Nucleus accumbens (tissue), 56 donors: ENCODE measurements at places on chromosomes 12 and 14.

- DNase-seq: no peak
These were observed 1.9 kb downstream of the MLXIP start for GRCh38 chr12:122080149-122081082.

DNA sequence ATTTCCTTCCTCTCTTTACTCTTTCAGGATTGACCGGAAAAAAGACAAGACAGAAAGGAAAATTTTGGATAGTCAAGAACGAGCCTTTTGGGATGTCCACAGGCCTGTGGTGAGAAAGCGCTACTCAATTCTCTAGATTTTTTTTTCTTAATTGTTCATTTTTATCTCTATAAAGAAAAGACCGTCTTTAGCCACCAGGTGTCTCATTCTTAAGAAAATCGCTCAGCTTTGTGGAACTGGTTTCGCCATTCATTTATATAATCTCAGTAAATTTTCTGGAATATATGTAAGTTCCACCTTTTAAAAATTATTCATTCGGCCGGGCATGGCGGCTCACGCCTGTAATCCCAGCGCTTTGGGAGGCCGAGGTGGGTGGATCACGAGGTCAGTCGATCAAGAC, 421.1 kb downstream of the DPF3 start:
- DNase-seq: no peak

- DNase-seq: peak; percentile 39
These were observed 888.1 kb upstream of the MDGA2 start for GRCh38 chr14:48563489-48563888.

DNA sequence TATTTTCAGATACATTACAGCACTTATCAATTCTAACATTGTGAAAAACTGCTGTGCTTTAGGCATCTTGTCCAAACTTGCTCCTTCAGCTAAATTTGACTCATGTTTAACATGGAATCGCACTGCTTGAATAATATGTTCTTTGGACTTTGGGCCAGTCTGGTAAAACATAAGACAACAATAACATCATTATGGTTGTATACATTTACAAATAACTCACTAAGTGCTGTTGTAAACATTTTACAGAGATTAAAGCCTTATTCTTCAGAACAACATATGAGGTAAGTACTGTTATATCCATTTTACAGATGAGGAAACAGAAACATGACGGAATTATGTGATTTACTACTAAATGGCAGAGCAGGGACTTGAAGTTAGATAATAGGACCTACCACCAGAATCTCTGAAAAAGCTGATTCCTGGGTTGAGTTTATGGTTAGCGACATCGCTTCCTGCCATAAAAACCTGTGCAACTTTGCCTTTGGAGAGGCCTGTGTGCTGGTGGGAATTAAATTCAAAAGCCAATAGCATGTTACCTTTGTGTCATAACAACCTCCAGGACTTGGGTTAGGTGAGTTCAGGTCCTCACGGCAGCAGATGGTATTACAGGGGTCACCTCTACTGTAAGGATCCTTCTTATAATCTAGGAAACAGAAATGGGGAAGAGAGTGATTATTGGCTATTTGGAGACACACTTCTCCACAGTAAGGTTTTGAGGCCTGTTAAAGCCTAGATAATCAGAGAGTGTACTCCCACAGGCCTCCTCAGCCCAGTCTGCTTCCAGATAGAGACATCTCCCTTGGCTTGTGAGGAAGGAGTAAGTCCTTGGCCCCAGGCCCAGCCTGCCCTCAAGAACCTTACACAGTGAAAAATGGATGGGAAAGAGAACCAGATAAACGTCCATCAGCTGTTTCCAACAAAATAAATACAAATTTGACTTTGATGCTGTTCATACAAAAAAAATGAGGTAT, 61.8 kb downstream of the PLBD1 start:
- no peak for DNase-seq

- DNase-seq: no peak
These were observed 29.3 kb upstream of the PEX5 start for GRCh38 chr12:7160183-7160582.

DNA sequence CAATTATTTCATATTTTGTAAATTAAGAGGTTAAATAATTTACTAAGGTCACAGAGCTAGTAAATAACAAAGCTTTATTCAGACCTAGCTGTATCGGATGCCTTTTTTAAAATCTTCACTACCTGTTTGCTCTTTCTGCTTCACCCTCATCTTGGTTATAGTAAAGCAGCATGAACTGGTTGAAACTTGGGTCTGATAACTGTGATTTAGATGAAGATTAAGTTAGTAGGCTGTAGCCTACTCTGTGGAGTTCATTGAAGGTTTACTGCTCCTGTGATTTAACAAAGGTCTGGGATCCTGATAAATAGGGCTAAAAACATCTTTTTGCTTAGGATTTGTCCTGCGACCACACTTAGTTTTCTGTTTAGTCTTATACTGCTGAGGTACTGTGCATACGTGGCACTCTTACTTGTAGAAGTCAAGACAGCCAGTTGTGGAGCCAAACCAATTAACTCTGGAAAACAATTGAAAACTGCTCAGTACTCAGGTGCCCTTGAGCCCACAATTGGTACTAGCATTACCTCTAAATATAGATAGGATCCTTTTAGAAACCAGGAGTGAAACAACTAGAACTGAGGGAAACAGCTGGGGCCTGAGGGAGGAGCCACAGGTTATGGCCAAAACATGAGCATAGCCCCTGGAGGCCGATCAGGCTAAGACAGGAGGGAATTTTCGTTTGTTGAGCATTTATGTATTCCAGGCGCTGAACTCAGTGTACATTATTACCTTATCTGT, 2.3 kb downstream of the SPATS2 start:
- no peak for DNase-seq

DNA sequence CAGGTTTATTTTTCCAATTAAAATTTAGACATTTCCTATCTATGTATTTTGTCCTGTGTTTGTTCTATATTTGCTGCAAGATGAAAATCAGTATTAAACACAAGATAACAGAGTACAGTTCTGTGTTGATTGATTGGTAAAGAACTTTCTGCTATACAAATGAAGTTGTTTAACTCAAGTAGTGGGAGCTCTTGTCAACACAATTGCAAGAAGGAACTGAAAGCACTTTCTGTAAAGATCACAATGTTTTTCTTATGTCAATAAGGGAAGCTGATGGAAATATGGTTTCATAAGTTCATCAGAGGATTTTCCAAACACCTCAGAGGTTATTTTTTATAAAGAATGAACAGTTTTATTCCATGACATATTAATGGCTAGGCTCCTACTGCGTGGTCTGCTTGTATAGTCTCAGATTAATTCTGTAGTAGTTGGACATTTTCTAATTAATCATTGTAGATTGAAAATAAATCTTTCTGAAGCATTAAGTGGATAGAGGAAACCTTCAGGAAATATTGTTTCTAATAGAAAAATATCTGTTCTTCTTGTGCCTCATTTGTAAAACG, 379.5 kb downstream of the LRFN5 start:
- DNase-seq: no peak

GRCh38 chr12:67018105-67018504, 251.1 kb upstream of the CAND1 start:
- no peak for DNase-seq

GRCh38 chr12:105047308-105047707, 37.0 kb downstream of the ALDH1L2 start:
- no peak for DNase-seq

GRCh38 chr12:4356041-4356327, 23.5 kb downstream of the FGF23 start:
- no peak for DNase-seq

- DNase-seq: peak; percentile 24
These were observed 11.8 kb downstream of the COPS7A start for GRCh38 chr12:6735448-6736191.
